Type B pancreatic cell (in vitro differentiated cells): ENCODE measurements at places on chromosomes 5 and 9. TPM values are rescaled to one million over a fixed set of nuclear protein-coding genes. Genes with fewer than 3 reads are reported as not detected.

The PCDHGA6 gene
- 0.41 and 0.86 TPM in 2 replicates for total RNA-seq

The BHMT gene
- total RNA-seq: 0.34 and 0.57 TPM in 2 replicates

The MIGA2 gene
- total RNA-seq: 38.4 and 41.6 TPM in 2 replicates

The MAP1B gene
- 66.2 and 124 TPM in 2 replicates for total RNA-seq

The ABLIM3 gene
- total RNA-seq: 7.8 and 8.0 TPM in 2 replicates

The CCL21 gene
- total RNA-seq: not detected in 2 replicates

The IFNK gene
- not detected in 2 replicates for total RNA-seq

The IFNA10 gene
- total RNA-seq: not detected in 2 replicates
